ENCODE measurements at places on chromosomes 11 and 22.

GRCh38 chr22:49764127-49764581 lies 63.5 kb downstream of the BRD1 start:
- DNase-seq: peak; percentile 12

- DNase-seq: no peak
Observed at GRCh38 chr11:18384157-18384641, 10.2 kb upstream of the LDHA start.

DNA sequence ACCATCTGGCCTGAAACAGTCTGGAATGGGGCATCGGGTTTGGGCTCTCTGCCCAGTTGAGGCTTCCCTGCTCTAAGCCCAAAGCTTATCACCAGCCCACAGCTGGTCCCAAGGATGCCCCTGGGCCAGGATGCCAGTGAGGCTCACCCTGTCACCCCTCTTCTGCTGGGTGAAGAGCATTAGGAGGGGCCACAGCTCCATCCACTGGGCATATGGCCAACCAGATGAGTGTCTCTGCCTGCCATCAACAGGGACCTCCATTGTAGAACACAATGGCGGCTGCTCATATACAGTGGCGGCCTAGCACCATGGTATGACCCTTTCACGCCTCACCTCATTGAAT lies 5.6 kb downstream of the CHST1 start:
- no peak for DNase-seq

DNA sequence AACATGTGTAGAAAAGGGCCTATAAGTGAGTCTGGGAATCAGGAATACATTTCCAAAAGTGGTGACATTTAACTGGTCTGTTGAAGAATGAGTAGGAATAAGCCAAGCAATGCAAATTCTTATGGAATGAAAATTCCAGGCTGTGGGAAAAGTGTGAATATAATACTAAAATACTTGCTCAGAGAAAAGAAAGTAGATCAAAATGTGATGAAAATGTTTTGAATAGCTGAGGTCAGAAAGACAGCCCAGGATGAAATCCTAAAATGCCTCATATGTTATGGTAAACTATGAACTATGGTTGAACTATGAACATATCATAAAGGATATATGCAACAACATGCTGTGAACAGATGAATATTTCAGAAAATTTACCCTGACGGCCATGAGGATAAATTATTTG lies 688.3 kb upstream of the FAT3 start:
- no peak for DNase-seq

DNA sequence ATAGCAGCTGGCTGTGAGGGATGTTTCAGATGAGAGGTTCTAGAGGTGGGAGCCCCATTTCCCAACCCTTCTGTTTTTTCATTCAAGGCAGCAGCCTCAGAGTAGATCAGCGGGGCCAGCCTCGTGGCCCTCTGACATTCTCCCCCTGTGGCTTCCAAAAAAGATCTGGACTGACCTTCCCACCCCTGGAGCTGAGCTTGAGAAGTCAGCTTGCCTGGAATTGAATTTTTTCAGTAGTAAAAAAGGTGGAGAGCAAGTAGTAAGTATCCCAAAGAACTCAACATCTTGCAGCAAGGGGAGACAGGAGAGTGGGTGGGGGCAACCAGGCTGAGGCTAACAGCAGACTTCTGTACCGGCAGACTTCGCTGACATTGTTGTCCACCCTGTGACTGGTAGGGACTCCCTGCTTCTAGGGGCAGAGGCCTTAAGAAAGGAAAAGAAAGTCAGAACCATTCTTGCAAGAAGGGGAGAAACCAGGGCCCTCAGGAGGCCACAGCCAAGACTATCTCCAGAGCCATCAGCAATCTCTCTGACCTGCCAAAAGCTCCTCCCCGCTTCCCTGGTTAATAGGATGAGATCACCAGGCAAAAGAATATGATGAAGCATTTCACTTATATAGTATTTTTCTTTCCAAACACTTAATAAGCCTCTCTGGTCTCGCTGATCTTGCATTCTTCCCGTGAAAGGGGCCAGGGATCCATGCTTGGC lies 2.0 kb upstream of the GRIK4 start:
- no peak for DNase-seq

- no peak for DNase-seq
Observed at GRCh38 chr11:22162756-22163155, 30.1 kb upstream of the ANO5 start.

DNA sequence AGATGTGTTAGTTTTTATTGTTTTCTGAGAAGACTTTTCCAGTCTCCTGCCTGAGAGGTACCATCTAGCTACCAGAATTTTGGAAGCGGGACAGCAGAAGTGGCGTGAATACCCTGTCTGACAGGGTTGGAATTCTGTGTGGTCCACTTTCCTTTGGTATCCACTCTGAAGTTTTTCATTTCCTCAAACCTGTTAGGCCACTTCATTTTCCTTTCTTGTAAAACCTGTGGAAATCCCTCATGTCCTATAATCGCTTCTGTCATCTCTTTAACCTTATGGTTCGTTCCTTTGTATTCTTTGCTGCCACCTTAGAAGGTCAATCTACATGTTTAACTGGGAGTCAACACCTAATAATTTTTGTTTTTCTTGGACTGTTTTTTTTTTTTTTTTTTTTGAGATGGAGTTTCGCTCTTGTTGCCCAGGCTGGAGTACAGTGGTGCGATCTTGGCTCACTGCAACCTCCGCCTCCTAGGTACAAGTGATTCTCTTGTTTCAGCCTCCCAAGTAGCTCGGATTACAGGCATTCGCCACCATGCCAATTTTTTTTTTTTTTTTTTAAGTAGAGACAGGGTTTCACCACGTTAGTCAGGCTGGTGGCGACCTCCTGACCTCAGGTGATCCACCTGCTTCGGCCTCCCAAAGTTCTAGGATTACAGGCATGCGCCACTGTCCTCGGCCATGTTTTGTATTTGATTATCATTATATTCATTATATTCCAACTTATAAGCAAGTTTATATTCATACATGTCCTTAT lies 7.1 kb downstream of the SFI1 start:
- DNase-seq: no peak

- DNase-seq: no peak
Observed at GRCh38 chr11:44223238-44223637, 86.7 kb downstream of the ALX4 start.

GRCh38 chr11:90221803-90222458 lies 918 bp downstream of the CHORDC1 start:
- no peak for DNase-seq

DNA sequence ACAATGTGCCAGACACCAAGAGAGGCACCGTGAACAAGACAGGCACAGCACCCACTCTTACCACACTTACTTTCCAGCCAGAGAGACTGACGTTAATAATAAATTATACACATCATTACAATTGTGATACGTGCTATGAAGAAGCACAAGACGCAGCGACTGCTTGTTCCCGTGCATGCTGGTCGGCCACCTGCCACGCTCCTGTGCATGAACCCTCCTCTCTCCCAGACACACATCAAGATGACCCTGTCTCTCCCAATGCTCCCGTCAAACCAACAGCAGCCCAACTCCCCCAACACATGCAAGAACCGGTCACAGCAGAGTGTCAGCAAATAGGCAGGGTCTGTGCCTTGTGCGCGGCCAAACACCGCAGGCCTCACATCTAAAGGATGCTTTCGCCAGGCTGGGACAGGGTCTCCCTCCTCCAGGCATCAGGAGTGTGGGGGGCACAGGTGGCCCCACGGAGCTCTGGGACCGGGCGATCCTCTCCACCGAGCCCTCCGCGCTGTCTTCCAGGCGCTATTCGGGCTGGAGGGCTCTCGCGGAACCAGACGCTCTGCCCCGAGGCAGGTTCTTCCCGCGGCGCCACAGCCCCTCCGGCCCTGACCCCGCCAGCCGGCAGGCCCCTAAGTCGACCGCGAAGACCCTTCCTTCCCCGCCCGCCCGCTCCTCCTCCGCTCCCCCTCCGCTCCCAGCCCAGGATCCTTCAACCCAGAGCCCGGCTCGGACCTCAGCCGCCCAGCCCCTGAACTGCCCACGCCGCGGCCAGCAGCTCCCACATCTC lies 533 bp downstream of the SERGEF start:
- DNase-seq: peak; percentile 54

- peak; percentile 55 for DNase-seq
Observed at GRCh38 chr11:67354075-67355022, 1.0 kb upstream of the POLD4 start.

DNA sequence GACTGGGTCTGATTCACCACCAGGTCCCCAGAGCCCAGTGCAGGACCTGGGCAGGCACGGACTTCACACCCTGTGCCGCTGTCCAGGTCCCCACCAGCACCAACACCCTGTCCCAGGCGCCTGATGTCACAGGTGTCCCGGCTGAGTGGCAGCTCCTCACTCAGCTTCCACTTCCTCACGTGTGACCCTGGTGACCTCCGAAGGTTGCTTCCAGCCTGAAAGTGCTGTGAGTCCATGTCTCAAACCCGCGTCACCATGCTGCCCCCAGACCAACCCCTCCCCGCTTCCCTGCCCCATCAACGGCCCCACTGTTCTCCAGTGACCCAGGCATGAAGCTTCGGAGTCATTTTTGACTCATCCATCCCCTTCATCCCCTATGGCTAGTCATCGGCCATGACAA lies 25.7 kb upstream of the PICK1 start:
- DNase-seq: no peak

DNA sequence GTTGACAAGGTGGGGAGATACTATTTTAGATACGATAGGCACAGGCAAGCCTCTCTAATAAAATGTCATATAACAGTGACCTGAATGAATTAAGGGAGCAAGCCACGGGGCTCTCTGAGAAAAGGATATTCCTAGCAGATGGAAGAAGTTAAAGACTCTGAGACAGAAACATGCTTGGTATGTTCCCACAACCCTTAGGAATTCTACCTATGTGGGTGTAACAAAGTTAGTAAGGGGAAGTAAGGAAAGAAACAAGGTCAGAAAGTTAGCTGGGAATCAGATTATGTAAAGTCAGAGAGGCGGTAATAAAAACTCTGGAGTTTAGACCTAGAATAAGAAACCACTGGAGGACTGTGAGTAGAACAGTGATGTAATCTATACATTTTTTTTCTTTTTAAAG lies 59.7 kb upstream of the GDPD4 start:
- no peak for DNase-seq

- DNase-seq: no peak
Observed at GRCh38 chr11:116581349-116581748, 191.4 kb downstream of the BUD13 start.

GRCh38 chr22:39384750-39385480 lies 14.7 kb upstream of the TAB1 start:
- DNase-seq: no peak

- no peak for DNase-seq
Observed at GRCh38 chr11:3230636-3231549, 1.3 kb downstream of the MRGPRE start.

DNA sequence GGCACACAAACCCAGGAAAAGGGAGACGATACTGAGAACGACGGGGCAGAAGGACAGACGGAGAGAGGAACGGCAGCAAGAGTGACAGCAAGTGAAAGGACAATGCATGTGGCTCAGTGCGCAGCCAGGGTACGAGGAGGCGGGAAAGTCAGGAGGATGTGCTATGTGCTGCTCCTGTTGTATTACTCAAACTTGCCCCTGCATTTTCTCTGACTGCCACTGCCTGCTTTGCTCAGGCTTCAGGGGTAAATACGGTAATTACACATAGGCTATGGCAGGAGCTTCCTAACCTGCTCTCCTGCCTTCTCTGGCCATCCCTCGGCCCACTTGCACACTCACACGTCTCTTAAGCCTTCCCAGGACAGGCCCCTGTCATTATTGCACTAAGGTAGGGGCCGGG lies 94.8 kb downstream of the FEZ1 start:
- no peak for DNase-seq

- DNase-seq: no peak
Observed at GRCh38 chr11:133950874-133951326, 5.9 kb downstream of the IGSF9B start.

- DNase-seq: peak; percentile 49
Observed at GRCh38 chr11:6667733-6668374, 12.2 kb upstream of the DCHS1 start.

DNA sequence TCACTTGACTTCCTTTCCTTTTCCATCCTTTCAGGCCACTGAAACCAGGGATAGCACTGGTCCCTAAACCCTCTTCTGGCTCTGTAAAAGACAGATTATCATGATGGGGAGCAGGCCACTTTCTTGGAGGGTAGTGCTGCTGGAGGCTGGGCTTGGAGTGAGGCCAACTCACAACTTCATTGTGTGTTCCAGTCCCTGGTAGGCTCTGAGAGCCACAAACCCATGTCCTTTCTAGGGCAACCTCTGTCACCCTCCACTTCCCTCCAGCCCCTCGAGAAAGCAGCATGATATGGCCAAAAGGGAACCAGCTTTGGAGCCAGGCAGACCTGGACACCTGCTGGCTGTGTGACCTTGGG lies 2.3 kb downstream of the TKFC start:
- DNase-seq: no peak

- DNase-seq: no peak
Observed at GRCh38 chr11:111935317-111936039, 1.7 kb upstream of the DIXDC1 start.

- DNase-seq: no peak
Observed at GRCh38 chr22:49938565-49939136, 20.2 kb downstream of the CRELD2 start.

DNA sequence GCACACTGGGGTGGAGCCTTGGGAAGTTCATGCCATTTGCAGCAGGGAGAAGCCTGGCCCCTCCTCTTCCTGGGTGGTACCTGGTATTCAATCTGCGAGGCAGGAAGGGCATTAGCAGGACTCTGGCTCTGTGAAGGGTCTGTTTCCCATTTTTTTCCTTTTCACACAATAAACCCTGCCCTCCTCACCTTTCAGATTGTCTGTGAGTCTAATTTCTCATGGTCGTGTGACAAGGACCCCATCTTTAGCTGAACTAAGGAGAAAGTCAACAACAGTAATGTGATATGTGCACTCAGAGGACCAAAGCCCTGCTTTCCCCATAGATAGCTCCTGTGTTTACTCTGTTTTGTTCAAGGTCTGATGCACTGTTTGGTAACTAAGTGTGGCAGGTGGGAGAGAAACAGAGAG lies 26.6 kb upstream of the CASP4 start:
- no peak for DNase-seq

DNA sequence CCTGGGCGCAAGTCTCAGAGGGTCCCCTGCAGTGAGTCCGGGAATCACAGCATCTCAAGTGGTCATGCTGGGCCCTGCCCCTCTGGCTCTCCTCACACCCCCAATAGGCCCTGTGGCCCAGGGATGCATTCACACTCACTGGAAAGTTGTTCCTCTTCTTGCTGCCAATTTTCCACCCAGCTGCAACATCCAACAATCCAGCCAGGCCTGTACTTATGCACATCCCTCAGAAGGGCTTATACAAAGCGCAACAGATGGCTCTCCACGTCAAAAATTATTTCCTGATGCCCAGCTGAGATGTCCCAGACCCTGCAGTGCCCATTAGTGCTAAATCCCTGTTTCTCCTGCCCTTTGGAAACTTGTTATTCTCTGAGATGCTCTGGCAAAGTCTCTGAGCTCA lies 407.8 kb upstream of the NARS2 start:
- DNase-seq: no peak

GRCh38 chr22:22928666-22929380 lies 41.2 kb downstream of the IGLL5 start:
- peak; percentile 54 for DNase-seq

- no peak for DNase-seq
Observed at GRCh38 chr11:124877910-124878758, 12.9 kb downstream of the ROBO3 start.

DNA sequence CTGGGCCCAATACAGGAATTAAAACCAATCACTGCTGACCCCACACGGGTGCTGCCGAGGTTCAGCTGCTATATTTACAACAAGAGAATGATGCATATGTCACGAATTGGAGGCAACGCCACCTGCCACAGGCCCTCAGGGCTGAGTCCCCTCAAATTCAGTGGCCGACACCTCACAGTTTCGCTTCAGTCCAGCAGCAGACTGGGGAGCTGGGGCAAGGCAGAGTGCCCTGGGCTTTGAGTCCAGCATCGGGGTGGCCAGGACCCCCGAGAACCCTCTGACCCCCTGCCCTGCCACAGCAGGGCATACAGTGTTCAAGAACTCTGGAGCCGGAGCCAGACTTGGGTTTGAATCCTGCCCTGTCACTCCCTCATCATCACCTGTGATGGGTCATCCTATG lies 247.2 kb downstream of the CTTN start:
- DNase-seq: no peak

Data from activated T-cell treated with anti-CD3 and anti-CD28 coated beads, Interleukin-2, amount 50 U/mL, for 48 hours (primary cell).